Hair follicle dermal papilla cell (primary cell): ENCODE measurements at places on chromosomes 1 and 21. TPM values are rescaled to one million over a fixed set of nuclear protein-coding genes. Genes with fewer than 3 reads are reported as not detected.

The IL12RB2 gene
- not detected in 2 replicates for total RNA-seq

The C4BPA gene
- total RNA-seq = not detected in 2 replicates

The CD1E gene
- not detected in 2 replicates for total RNA-seq

The TMPRSS15 gene
- total RNA-seq = not detected in 2 replicates

The AMY1C gene
- not detected in 2 replicates for total RNA-seq

The IGSF3 gene
- total RNA-seq = 7.7 and 8.0 TPM in 2 replicates
